Left hindlimb (tissue), 1 donor: ENCODE measurements at places on chromosomes 6 and 20.

DNA sequence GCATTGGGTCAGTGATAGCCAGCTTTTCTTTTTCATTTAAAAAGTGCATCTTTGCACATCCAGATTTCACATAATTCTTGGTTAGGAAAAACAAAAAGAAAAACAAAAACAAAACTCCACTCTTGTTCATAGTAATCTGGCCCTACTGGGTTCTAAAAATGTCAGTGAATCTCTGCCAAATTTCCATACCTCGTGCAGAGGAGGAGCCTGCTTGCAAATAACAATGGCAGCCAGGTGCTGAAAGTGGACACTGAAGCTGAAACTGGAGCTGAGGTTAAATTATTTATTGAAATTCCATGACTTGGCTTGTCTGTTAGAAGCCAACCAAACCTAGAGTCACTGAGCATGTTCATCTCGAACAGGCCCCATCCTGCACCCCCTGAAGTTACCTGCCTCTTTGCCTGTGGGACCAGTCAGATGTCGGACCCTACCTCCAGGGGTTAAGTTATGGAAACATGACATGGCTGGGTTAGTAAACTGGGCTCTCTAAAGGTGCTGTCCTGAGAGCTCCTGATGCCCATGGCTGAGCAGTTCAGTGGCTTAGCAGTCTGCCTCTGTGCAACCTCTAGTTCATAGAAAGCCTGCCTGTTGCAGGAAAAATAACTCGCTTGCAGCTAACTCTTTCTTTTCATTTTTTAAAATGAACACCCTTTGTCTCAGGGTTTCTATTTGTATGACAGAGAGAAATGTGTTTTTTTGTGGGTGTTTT is 42.7 kb downstream of the CLIC5 start:
- DNase-seq = no peak

- DNase-seq = no peak
Measured at GRCh38 chr6:1381481-1382330, 7.7 kb upstream of the FOXF2 start.

DNA sequence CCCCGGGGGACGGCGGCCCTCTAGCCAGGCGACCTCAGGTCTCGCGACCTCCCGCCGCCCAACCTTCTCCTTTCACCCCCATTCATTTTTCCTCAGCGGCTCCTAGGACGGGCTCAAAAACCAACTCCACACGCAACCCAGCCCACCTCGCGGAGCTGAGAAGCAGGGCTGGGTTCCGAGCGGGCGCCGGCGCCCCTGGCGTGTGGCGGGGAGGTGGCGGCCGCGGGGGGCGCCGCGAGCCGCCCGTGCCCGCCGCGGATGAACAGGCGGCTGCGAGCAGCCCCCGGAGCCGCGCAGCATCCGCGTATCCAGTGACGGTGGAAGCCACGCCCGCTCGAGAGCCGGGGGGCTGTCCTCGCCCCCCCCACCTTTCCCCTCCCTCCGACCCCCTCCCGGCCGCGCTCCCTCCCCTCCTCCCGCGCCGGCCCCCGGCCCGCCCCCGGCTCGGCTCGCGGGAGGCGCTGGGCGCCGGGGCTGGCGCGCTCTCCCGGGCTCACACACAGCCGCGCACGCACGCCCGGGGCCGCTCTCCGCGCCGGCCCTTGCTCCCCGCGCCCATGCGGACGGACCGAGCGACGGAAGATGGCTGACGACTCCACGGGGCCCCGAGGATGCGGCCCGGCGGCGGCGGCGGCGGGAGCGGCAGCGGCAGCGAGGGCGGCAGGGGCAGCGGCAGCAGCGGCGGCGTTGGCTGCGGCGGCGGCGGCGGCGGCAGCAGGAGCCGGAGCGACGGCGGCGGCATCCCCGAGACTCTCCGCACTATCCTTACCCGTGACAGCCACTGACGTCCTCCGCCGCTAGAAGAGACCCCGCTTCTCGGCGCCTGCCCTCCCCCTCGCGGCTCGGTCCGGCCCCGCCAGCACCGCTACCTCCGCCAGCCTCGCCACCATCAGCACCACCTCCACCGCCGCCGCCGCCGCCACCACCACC is at the start of gene SOBP:
Gene SOBP (plus strand): TSS at position 482 of the 930 bp plus-strand sequence. CDS start 500 bp downstream, outside the sequence.
- DNase-seq = peak; percentile 93

GRCh38 chr6:50714487-50715379 is 1.4 kb downstream of the TFAP2D start:
- no peak for DNase-seq
